Sciatic nerve (tissue), 2 donors: ENCODE measurements at places on chromosomes 2 and 18. TPM values are rescaled to one million over a fixed set of nuclear protein-coding genes. Genes with fewer than 3 reads are reported as not detected.

GRCh38 chr2:73640946-73641766, 1.1 kb downstream of the NAT8 start:
- DNase-seq, result no peak

- no peak for DNase-seq
These were observed 26.7 kb downstream of the CYRIA start for GRCh38 chr2:16638946-16639345.

GRCh38 chr2:88575051-88575450, 52.2 kb downstream of the EIF2AK3 start:
- no peak for DNase-seq

- DNase-seq, result no peak
These were observed 180.6 kb upstream of the SH3BP4 start for GRCh38 chr2:234771176-234771575.

- no peak for DNase-seq
These were observed 92.6 kb upstream of the CREB1 start for GRCh38 chr2:207437136-207437523.

- no peak for DNase-seq
These were observed 321.2 kb upstream of the CDH7 start for GRCh38 chr18:65429601-65430000.

DNA sequence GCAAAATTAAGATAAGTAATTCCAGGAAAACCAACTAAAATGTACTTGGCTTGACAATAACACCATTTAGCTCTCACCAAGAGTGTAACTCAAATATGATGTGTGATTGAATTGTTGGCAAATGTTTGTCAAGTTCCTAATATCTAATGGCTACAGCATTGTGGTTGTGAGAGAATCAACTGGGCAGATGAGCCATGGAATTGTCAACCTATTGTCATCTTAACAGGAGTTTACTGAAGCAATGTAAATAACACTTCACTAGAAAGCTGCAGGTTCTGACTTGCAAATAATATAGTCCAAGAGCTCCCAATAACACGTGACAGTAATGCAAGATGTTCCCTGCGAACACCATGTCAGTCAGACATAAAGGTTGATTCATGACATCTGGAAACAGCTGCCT, 495.2 kb upstream of the MEIS1 start:
- no peak for DNase-seq

DNA sequence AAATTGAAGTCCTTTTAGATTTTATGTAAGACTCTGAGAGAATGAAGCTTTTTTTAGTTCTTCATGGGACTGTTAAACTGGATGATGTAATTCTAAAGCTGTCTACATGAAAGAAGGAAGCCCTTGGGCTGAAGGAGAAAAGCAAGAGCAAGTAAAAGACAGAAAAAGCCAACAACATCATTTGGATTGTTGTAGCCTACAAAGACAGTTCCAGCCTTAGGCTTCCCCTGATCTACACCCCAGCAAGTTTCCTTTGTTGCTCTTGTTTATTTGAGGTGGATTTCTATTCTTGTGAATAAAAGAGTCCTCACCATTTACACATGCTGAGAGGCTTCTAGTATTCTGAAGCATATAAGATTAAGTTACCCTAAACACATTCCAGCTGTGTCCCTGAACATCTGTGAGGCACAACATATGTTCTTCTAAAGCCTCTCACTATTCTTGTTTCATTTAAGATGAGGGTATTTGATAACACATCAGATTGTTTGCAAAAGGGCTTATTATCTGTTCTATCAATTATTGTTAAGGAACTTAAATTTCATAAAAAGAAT, 377.8 kb downstream of the LNPK start:
- DNase-seq, result no peak

DNA sequence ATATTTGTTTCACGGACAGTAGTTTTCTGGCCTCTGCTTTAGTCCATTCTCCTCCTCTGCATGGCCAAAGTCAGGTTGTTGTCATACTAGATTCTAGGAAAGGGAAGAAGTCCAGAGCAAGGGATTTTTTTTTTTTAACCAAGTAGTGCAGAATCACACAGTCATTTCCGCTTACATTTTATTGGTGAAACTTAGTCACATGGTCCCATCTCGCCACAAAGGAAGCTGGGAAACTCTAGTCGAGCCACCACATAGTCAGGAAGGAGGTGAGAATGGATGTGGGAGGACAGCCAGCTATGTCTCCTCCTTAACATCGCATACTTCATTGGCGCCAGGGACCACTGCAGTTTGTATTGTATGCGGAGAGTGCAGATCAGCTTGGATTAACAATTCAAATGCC, 10.4 kb downstream of the HRH4 start:
- DNase-seq, result no peak

DNA sequence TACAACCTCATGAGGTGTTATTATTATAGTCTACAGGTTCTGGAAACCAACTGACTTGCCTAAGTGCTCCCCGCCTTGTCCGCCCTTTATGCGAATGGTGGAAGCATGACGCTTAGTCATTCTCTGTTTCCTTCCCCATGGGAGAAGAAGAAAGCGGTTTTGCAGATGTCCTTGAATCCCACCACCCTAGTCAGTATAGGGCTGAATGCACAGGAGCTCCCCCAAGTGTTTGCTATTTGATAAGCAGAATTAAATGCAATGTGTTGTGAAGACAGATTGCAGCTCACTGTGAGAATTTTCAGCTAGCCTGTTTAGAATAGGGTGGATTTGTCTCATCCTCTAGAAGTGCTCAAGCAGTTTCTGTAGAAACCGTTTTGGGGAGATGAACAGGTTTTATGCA, 652.0 kb downstream of the DCC start:
- DNase-seq, result no peak

GRCh38 chr18:37483221-37483971, 82.2 kb downstream of the CELF4 start:
- no peak for DNase-seq

DNA sequence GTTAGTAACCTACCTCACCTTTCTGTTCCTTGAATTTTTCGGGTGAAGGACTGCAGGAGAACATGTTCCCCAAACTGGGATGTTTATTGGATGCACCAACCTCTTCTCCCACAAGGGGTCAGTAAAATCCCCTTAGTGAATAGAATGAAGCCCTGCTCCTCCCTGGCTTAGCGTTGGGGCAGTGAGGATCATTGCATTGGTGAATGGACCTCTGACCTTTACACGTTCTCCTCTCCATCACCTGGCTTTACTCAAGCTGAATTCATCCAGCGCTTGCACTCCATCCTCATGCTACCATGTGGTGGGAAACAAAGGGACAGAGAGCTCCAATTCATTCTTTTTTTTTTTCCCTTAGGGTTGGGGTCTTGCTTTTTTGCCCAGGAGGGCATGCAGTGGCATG, 157.2 kb downstream of the MIB1 start:
- no peak for DNase-seq

The RGPD4 gene
- 0.40 TPM for total RNA-seq

The C2orf81 gene
- 4.4 TPM for total RNA-seq

The PROKR1 gene
- 0.18 TPM for total RNA-seq

The CCDC74B gene
- total RNA-seq, result 7.5 TPM

The ARHGEF33 gene
- 4.0 TPM for total RNA-seq
